ENCODE measurements at places on chromosomes 16 and 17. TPM values are rescaled to one million over a fixed set of nuclear protein-coding genes. Genes with fewer than 3 reads are reported as not detected.

- no peaks in the 10 kb centered on the region for H3K36me3 ChIP-seq
- H3K27me3 ChIP-seq, result peaks cover 19% of the 10 kb centered on the region
- H3K4me1 ChIP-seq, result peaks cover 13% of the 10 kb centered on the region
- no peak overlapping the region for H3K27ac ChIP-seq
- DNase-seq, result no peak
Measured at GRCh38 chr17:43644081-43644480, 17.6 kb downstream of the MEOX1 start.

GRCh38 chr16:51557670-51558069, 406.6 kb upstream of the SALL1 start:
- no peak overlapping the region for H3K27ac ChIP-seq
- H3K4me3 ChIP-seq, result no peak overlapping the region
- no peaks in the 10 kb centered on the region for H3K27me3 ChIP-seq
- H3K36me3 ChIP-seq, result no peaks in the 10 kb centered on the region
- no peaks in the 10 kb centered on the region for H3K4me1 ChIP-seq

- H3K27ac ChIP-seq, result no peak overlapping the region
- no peak overlapping the region for H3K4me3 ChIP-seq
- no peaks in the 10 kb centered on the region for H3K36me3 ChIP-seq
- no peaks in the 10 kb centered on the region for H3K4me1 ChIP-seq
Measured at GRCh38 chr16:86584726-86585721, 6.7 kb downstream of the FOXL1 start.

GRCh38 chr17:17254036-17254435, 17.1 kb upstream of the FLCN start:
- no peak overlapping the region for H3K27ac ChIP-seq
- no peak overlapping the region for H3K4me3 ChIP-seq
- H3K27me3 ChIP-seq, result no peaks in the 10 kb centered on the region
- peaks cover 56% of the 10 kb centered on the region for H3K36me3 ChIP-seq

Gene ZFHX3
- 2.5 TPM for total RNA-seq

Gene ATAD5
- total RNA-seq, result 37.0 TPM

Gene GSDMA
- 3.3 TPM for total RNA-seq

DNA sequence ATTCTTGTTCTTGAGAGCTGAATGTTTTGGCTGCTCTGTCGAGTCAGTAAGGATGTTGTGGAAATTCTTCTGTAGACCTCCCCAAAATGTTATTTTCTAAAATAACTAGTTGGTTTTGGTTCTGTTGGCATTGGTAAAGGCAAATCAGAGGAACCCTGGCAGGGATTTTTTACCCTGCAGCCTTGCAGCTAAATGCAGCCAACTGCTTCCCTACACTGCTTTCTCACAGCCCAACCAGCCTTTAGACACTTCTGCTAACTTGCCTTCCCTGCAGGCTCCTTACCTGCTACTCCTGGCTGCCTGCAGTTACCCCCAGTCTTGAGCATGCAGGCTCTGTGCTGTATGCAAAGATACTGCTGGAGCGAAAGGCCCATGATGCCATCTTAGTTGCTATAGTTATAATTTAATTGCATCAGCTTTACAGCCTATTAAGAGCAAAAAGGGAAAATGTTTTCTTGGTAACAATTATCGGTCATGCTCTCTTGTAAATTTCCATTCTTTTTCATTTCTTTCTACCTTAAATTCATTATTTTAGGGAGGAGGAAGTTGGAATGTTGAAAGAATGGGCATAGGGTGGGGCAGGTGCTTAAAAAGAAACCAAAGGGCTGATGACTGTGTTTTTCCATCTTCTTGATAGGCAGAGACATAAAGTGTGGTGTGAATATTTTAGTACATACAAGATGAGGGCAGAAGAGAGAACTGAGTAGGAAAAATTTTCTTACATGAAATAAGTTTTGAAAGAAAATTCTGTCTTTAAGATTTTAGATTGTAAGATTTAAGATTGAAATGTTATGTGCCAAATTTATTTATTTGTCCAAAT, 20.0 kb downstream of the NUP93 start:
- H3K27ac ChIP-seq, result no peak overlapping the region
- peaks cover 50% of the 10 kb centered on the region for H3K36me3 ChIP-seq
- no peaks in the 10 kb centered on the region for H3K27me3 ChIP-seq
- peaks cover 3% of the 10 kb centered on the region for H3K4me1 ChIP-seq
- DNase-seq, result no peak

DNA sequence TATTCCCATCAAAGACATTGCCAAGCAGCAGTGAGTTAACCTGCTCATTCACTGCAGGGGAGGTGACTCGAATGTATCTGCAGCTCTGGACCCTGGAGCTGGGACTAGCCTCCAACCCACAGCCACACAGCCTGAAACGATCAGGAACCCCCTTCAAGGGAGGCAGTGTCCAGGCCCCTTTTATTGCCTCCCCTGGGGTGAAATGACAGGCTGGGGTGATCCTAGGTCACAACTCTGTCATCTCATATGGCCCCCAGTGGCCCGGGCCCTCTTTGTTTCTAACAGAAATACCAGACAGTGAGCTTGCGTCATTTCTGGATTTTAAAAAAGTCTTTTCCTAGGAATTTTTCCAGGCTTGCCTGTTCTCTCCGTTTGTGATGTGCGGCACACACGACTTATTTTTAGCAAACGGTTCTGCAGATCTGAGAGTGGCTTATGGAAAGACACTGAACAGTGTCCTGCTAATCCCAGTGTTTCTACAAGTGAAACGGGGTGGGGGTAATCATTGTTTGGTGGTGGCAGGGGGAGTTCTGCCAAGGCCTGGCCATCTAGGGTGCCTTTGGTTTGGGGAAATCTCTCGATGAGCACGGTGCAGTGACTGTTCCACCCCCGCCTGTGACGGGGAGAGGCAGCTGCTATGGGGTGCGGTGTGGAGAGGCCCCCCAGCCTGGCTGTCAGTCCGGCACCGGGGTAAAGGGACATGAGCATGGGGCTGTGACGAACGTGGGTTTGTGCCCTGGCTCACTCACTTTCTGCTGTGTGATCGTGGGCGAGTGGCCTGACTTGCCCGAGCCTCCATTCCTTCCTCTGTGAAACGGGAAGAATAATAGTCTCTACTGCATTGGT, 27.2 kb downstream of the NAGPA start:
- no peaks in the 10 kb centered on the region for H3K4me1 ChIP-seq
- H3K27ac ChIP-seq, result no peak overlapping the region
- DNase-seq, result no peak
- peaks cover 5% of the 10 kb centered on the region for H3K27me3 ChIP-seq
- H3K36me3 ChIP-seq, result no peaks in the 10 kb centered on the region
- H3K4me3 ChIP-seq, result no peak overlapping the region

Gene PRSS21
- 5.2 TPM for total RNA-seq

Gene JPH3
- total RNA-seq, result not detected

DNA sequence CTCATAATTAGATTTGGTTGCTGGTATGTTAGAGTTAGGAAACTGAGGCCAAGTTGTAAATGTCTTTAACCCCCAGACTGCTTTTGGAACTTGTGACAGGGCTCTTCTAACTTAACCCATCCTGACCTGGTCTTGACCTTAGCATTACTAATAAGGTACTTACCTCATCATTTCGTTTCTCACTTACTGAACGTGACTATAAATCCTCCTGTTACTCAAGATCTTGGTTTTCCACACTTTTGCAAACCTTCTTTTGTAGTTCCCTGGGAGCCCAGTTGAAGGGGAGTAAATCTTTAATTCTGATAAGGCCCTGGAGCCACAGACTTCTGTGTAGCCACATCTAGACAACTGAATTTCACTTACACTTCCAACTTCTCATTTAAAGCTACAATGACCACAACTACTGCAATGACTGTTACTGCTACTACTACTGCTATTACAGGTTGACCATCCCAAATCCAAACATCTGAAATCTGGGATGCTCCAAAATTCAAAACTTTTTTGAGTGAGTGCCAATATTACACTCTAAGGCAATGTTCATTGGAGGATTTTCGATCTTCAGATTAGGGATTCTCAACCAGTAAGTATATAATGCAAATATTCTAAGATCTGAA, 248.8 kb upstream of the TBX2 start:
- H3K4me1 ChIP-seq, result peaks cover 17% of the 10 kb centered on the region
- H3K4me3 ChIP-seq, result no peak overlapping the region
- H3K27me3 ChIP-seq, result no peaks in the 10 kb centered on the region
- peak overlapping the region; percentile 14 for H3K27ac ChIP-seq
- H3K36me3 ChIP-seq, result no peaks in the 10 kb centered on the region

DNA sequence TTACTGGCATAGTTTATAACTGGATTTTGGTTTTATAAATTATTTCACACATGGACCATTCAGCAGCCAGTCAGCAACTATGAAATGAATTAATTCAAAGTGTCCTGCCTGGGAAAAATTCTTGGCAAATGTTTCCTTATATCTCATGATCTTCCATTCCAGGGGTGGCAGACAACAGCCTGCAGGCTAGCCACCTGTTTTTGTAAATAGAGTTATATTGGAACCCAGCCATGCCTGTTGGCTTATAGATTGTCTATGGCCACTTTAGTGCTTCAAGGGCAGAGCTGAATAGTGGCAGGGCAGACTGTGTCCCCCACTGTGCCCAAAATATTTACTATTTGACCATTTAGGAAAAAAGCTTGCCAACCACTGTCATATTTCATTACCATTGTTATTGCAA, 613.7 kb downstream of the TMEM114 start:
- H3K27ac ChIP-seq, result no peak overlapping the region
- no peaks in the 10 kb centered on the region for H3K4me1 ChIP-seq
- no peaks in the 10 kb centered on the region for H3K36me3 ChIP-seq

Gene DNAAF8
- total RNA-seq, result 0.68 TPM

Measured in activated CD8-positive, alpha-beta T cell treated with anti-CD3 and anti-CD28 coated beads, Interleukin-2, amount 10 ng/mL, durations not matched to agents 7 days and 5 days (primary cell).